Neuronal stem cell (in vitro differentiated cells): ENCODE measurements at places on chromosomes 7 and 10.

GRCh38 chr10:43965033-43965917 lies 316.6 kb upstream of the ZNF32 start:
- DNase-seq, result no peak

GRCh38 chr7:112105584-112106530 lies 100.3 kb downstream of the DOCK4 start:
- no peak for DNase-seq

- DNase-seq, result peak; percentile 57
Measured at GRCh38 chr10:70925377-70926225, 37.2 kb upstream of the PCBD1 start.

DNA sequence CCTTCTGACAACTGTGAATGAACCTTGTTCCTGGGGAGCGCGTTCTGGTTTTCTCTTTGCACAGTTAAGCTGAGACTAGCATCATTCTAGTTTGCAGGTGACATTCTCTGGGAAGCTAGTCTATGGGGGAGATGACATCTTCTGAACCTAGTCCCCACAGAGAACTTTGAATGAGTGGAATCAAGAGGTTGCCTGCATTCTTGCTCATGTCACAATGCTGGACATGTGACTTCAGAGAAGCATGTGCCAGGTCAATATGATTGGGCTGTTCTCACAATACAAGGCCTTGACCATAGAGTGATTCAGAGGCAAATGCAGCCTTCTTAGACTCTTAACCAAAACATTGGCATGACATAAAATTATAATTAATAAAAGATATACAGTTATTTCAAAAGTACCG lies 22.1 kb downstream of the KLLN start:
- DNase-seq, result no peak

GRCh38 chr10:3293581-3294431 lies 121.2 kb upstream of the PITRM1 start:
- DNase-seq, result no peak

- no peak for DNase-seq
Measured at GRCh38 chr7:157983502-157984422, 603.9 kb downstream of the PTPRN2 start.

- DNase-seq, result no peak
Measured at GRCh38 chr7:83111391-83111790, 51.3 kb downstream of the PCLO start.

DNA sequence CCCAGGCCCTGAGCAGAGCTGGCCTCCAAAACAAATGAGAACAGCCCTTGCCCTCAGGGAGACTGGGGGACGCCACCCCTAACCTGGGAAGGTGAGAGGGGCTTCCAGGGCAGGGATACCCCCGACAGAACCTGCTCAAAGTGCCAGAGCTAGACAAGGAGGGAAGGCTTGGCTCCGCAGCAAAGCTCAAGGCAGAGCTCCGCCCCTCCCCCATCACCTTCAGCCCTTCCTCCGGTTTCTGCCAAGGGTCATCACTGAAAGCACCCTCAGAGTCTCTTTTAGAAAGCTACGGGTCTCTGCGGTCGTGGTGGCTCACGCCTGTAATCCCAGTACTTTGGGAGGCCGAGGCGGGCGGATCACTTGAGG lies 73.4 kb upstream of the CUX1 start:
- peak; percentile 39 for DNase-seq
